ENCODE measurements at places on chromosomes 4 and X.

DNA sequence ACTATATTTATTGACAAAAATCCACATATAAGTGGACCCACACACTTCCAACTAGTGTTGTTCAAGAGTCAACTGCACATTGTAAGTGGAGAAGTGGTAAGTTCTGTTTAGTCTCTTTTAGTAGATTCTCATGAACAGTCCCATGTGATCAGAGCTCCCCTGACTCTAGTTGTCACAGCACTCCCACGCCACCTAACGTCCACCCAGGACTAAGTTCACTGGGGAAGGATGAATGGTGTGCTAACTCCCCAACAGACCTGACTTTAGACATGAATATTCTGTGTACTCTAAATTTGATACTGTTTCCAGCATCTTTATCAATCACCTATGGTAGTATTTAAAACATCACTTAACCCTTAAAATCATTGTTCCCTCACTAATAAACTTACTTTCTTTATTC lies 59.8 kb downstream of the PACRGL start:
- DNase-seq: no peak

DNA sequence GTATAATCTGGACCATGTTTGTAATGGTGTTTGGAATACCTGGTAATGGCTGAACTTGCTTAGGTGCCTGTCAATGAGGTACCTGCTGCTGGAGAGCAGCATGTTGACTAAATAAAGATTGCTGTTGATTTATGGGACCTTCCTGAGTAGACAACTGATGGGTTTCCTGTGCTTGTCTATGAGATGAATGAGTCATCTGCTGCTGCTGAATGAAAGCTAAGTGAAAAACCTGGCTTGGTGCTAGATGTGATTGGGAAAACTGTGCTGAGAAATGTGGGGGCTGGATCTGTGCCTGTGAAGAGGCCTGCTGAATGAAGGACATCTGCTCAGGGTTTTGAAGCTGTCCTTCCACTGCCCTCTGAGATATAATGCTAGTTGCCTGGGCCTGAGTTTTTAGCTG lies 69.6 kb downstream of the WNK3 start:
- DNase-seq: no peak

DNA sequence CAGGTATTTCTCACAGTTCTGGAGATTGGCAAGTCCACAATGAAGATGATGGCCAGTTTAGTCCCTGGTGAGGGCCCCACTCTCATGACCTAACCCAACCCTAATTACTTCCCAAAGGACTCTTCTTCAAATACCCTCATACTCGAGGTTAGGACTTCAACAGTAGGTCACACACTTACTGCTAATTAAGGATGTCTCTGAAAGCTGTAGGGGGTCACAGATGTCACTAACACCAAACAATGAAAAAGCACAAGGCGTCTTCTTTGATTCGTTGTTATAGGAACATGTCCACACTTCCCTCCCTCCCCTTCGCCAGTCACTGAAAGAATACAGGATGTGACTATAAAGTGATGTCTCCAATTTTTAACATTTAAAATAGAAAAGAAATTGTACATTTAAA lies 309.7 kb downstream of the PACRGL start:
- DNase-seq: no peak

GRCh38 chrX:152588206-152588605 lies 49.5 kb upstream of the GABRQ start:
- no peak for DNase-seq
